ENCODE measurements at places on chromosomes 4 and X.
A peak's percentile ranks its signal among the peaks of the same experiment; 100 is the strongest.

GRCh38 chr4:170088716-170089115 is 1.0 kb downstream of the AADAT start:
- no peak for DNase-seq

DNA sequence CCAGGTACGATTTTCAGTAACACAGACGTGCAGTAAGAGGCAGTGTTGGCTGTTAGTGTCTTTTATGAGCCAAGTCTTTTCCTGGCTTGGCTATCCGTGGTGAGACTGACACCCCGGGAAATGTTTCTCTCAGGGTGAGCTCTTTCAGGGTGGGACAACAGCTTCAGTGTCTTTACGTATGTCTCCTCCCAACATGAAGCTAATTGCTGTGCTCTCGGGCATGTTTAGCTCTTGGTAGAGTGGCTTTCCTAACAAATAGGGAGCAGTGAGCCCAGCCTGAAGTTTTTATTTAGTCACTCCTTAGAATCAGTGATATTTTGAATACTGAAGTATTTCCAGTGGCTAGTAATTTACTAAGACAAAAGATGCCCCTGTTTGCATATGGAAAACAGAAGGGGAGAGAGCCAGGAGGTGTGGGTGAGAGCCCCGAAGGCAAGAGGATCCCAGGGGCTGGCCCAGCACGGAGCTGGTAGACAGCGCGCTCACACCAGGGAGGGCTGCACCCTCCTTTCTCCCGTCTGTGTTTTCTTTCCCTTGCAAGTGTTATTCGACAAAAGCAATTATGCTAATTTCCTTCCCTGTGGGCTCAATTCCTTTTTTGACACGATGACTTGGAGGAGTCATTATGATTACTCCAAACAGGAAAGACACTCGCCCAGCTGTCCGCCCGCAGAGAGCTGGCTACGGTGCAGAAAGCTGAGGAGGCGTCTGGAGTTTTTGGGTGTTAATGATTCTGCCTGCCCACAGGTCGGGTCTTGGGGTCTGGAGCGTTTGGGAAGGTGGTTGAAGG is 47.7 kb downstream of the PDGFRA start:
- DNase-seq, result no peak

GRCh38 chr4:39319676-39320075 is 46.5 kb downstream of the RFC1 start:
- peak; percentile 63 for DNase-seq

GRCh38 chrX:24216827-24217226 is 67.3 kb downstream of the ZFX start:
- no peak for DNase-seq

DNA sequence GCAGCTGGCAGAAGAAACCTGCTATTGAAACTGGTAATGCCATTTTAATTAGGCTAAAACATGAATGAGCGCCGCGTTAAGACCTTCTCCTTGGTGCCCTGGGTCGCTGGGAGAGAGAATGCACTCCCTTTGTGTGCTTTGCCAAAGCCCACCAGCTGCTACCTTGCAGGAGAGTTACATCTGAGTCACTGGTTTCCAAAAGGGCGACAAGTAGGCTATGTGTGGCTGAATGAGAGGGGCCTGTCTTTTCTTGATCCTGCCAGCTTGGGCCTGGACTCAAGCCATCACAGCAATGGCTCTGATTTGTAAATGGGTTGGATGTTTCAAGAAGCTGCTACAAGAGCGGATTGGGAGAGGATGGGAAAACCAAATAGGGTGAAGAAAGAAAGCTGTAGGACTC is 81.5 kb downstream of the NHS start:
- no peak for DNase-seq

- DNase-seq, result no peak
Observed at GRCh38 chrX:123184219-123184865, at the start of gene GRIA3. Gene GRIA3, plus strand, starts transcription at chrX:123184278. Its CDS starts 258 bp downstream, at chrX:123184536.

- DNase-seq, result no peak
Observed at GRCh38 chr4:158446106-158446505, 75.6 kb upstream of the RXFP1 start.

DNA sequence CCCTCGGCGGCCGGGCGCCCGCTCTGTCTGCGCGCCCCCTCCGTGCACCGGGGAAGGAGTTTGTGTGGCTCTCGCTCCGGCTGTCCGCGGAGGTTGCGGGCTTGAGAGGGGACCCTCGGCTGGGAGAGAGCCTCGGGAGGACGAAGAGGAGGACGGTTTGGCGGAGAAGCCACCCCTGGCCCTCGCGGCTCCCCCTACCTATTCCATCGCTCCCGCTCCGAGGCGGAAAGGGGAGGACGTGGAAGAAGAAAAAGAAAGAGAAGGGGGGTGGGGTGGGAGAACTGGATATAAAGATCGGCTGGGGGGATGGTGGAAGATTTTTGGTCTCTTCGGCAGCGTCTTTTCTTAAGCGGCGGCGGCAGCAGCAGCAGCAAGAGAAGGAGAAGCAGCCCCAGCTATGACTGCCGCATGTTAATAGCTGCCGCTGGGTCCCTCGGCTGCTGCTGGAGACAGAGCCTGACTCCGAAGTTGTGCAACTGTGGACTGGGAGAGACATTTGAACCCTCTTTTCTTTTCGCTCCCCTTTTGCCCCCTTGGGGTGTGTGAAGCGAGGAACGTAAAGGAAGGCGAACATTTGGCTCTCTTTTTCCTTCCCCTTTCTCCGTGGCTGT is 895 bp downstream of the ADGRL3 start:
- peak; percentile 1 for DNase-seq

DNA sequence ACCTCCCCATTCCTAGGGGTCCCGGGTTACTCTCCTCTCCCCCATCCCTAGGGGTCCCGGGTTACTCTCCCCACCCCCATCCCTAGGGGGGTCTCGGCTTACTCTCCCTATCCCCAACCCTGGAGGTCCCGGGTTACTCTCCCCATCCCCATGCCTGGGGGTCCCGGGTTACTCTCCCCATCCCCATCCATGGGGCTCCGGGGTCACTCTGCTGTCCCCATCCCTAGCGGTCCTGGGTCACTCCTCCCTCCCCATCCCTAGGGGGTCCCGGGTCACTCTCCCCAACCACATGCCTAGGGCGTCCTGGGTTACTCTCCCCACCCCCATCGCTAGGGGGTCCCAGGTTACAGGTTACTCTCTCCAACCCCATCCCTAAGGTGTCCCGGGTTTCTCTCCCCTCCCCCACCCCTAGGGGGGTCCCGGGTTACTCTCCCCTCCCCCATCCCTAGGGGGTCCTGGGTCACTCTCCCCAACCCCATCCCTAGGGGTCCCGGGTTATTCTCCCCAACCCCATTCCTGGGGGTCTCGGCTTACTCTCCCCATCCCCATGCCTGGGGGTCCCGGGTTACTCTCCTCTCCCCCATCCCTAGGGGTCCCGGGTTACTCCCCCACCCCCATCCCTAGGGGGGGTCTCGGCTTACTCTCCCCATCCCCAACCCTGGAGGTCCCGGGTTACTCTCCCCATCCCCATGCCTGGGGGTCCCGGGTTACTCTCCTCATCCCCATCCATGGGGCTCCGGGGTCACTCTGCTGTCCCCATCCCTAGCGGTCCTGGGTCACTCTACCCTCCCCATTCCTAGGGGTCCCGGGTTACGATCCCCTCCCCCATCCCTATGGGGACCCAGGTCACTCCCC is 821 bp downstream of the ASMTL start:
- DNase-seq, result no peak

DNA sequence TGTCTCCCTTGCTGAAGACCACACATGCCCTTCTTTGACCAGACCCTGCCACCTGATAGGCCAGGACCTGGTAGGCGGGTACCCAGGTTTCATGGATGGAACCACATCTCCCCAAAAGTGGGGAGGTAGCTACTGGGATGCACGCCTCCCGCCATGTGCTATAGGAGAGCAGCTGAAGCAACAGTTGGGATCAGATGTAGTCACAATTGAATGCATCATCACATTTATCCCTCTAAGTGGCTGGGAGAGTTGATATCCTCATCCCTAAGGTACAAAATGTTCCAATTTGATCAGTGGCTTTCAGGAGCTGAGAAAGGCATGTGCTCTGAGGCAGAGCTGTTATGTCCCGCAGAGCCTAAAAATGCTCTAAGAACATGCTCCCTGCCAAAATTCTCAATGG is 54.0 kb upstream of the MTM1 start:
- no peak for DNase-seq
